ENCODE measurements at places on chromosomes 4 and X.

DNA sequence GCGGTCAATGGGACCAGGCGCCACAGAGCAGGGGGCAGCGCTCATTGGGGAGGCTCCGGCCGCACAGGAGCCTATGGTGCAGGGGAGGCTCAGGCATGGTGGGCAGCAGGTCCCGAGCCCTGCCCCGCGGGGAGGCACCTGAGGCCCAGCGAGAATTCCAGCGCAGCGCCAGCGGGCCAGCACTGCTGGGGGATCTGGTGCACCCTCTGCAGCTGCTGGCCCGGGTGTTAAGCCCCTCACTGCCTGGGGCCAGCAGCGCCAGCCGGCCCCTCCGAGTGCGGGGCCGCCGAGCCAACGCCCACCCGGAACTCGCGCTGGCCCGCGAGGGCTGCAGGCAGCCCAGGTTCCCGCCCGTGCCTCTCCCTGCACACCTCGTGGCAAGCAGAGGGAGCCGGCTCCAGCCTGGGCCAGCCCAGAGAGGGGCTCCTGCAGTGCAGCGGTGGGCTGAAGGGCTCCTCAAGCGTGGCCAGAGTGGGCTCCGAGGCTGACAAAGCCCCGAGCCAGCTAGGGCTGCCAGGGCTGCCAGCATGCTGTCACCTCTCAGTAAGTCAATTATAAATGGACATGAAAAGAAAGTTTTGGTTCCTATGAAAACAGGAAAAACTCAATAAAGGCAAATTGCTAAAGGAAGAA is 14.5 kb downstream of the FAM184B start:
- no peak for DNase-seq

DNA sequence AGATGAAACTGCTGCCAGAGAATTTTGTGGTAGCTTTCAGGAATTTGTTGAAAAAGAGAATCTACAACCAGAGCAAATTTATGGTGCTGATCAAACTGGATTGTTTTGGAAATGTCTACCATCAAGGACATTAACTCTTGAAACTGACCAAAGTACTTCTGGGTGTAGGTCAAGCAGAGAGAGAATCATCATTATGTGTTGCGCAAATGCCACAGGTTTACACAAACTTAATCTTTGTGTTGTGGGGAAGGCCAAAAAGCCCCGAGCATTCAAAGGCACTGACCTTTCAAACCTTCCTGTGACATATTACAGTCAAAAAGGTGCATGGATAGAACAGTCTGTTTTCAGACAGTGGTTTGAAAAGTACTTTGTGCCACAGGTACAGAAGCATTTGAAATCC is 2.1 kb downstream of the TIGD2 start:
- no peak for DNase-seq

- DNase-seq, result no peak
Observed at GRCh38 chrX:9240956-9241355, 207.0 kb upstream of the FAM9B start.

DNA sequence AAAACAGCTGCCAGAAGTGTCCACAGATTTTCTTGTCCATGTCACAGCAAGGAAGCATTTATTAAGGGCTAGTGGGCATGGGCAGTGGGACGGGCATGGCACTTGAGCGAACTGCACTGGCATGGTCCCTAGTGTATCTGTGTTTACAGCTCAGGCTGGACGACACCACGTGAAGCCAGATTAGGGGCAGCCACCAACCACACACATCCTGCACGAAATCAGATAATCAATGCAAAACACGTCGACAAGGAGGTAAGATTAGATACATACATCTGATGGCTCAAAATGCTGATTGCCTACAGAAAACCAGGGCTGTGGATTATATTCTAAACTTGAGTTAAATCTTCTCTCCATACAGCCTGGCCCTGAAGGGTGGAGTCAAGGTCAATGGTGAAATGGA is 103.8 kb upstream of the ATP6AP2 start:
- DNase-seq, result no peak

DNA sequence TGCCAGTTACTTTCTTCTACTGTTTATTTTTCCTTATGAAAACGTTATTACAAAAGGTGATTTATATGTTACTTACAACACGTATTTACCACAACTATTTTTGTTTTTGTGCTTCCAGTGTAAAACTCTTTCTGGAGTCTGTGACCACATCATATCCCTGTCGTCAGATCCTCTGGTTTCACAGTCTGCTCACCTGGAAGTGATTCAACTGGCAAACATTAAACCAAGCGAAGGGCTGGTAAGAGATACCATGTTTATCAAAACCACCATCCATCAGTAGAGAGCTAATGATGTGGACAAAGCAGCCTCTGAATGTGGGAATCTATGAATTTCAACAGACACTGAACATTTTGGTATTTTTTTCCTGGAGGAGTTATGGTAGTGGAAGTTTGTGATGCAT is 116.1 kb downstream of the CNKSR2 start:
- DNase-seq, result no peak

- DNase-seq, result no peak
Observed at GRCh38 chr4:97593248-97593647, 550.0 kb downstream of the STPG2 start.

GRCh38 chr4:133856731-133857355 is 344.7 kb downstream of the PABPC4L start:
- DNase-seq, result no peak

GRCh38 chrX:22818061-22818460 is 181.7 kb upstream of the DDX53 start:
- no peak for DNase-seq

- DNase-seq, result no peak
Observed at GRCh38 chr4:40736910-40737309, 12.8 kb upstream of the NSUN7 start.

DNA sequence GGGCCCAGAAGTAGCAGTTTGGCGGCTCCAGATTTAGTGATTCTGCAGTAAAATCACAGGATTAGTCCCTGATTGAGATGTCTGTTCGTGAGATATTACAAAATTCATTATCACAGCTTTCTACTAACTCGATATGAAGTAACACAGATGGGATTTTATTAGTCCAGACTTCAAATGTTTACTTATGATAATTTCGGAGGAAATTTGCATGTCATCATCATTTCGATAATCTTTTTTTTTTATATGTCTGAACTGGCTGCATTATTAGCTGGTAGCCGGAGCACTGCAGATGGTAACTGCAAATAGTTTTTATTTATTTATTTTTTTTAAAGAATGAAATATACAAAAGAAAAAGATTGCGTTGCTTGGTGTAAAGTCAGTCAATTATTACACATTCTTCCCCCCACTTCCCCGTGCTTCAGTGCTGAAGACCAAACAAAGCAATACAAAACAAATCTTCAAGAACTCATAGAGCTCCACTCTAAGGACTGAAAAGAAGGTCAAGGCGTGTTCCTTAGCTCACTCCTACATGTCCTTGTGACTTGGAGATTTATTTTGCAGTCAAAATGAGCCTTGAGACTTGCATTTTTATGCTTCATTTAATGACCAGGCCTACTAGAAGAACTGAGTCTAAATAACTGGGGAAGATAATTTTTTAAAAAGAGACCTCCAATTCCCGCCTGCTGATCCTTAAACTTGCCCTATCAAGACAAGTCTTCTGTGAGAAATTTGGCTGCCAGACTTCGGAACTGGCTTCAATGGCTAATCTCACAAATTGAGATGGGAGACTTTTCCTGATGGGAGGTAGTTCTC is 11.7 kb upstream of the PITX2 start:
- DNase-seq, result no peak

GRCh38 chr4:182063651-182064050 is 179.6 kb upstream of the TENM3 start:
- DNase-seq, result no peak

- no peak for DNase-seq
Observed at GRCh38 chrX:17038277-17038676, 91.8 kb downstream of the REPS2 start.

- DNase-seq, result no peak
Observed at GRCh38 chr4:82591592-82591991, 29.8 kb upstream of the TMEM150C start.

DNA sequence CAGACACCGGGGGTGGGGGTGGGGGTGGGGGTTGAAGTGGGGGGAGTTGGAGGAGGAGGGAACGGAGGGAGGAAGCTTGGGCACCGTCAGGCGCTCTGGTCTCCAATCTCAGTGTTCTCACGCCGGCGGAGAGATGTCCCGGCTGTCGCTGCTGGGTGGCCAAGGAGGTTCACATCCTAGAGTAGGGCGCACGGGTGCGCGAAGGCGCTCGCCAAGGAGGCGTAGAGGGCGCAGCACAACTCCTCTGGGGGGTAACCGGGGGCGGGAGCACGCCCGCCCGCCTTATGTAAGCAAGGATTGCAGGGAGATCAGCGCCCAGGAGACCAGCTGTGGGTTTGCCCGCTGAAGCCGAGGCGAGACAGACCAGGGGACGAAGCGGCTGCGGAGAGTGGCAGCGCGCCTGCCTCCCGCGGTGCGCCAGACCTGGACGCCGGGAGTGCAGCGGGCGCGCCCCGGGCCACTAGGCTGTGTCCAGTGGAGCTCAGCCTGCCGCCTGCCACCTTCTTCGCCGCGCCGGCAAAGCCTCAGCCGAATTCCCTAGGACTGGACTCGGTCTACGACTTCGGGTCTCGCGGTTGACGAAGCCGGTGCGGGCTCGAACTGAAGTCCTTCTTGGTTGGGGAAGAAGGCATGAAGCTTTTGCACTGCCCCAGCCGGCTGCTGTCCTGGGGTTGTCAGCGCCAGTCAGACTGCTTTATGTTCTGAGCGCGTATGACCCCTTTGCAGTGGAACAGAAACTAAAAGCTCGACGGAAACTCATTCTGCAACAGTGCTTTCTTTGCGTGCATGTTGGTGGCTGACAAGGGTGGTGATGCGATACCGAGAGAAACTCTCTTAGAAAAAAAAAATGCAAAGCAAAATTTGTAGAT is 707 bp upstream of the UNC5C start:
- peak; percentile 59 for DNase-seq

DNA sequence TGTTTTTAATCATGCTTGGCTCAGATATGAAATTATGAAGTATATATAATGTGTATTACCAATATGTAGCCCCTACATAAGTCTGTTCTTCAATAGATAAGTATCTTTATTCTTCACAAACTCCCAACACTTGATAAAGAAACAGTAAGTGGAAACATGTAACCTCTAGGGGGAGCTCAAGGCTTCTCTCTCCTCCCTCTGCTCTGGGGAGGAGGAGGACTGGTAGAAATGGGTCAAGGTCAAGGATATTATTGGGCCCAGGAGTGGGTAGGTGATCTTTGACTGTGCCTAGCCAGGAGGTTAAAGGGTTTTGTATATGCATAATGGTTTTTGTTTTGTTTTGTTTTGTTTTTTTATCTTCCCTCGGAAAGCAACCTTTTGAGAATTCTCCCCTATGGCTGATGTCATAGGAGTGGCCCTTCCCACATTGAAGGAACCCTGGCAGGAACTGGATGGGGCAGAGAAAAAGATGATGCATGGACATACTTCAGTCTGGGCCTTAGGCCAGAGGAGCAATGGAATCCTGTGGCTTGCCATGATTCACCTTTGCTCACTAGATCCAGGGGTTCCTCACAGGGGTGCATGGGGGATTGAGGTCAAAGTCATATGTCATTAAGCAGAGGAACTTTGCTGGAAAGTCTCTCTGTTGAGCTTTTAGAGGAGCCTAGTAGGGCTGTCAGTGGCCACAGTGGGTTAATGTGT is 460.3 kb downstream of the MID1IP1 start:
- DNase-seq, result no peak

DNA sequence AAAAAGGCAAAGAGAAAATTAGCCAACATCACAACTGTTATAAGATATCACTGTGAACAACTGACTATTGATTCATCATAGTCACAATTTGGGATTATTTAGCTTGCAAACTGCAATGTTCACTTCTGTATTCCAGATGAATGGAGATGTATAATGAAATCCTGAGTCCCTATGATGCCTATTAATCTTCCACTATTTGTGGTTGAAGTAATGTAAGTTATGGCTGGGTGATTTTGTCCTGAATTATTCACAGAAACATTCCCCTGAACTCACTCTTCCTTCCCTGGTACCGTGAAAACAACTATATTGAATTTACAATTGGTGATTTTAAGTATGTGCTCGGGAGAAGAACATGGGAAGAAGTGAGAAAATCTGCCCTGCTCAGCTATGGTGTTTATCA is 50.8 kb upstream of the NPFFR2 start:
- no peak for DNase-seq

- peak; percentile 30 for DNase-seq
Observed at GRCh38 chr4:40224432-40224831, 27.6 kb downstream of the RHOH start.

GRCh38 chr4:144739511-144740033 is 93.6 kb downstream of the HHIP start:
- DNase-seq, result no peak

DNA sequence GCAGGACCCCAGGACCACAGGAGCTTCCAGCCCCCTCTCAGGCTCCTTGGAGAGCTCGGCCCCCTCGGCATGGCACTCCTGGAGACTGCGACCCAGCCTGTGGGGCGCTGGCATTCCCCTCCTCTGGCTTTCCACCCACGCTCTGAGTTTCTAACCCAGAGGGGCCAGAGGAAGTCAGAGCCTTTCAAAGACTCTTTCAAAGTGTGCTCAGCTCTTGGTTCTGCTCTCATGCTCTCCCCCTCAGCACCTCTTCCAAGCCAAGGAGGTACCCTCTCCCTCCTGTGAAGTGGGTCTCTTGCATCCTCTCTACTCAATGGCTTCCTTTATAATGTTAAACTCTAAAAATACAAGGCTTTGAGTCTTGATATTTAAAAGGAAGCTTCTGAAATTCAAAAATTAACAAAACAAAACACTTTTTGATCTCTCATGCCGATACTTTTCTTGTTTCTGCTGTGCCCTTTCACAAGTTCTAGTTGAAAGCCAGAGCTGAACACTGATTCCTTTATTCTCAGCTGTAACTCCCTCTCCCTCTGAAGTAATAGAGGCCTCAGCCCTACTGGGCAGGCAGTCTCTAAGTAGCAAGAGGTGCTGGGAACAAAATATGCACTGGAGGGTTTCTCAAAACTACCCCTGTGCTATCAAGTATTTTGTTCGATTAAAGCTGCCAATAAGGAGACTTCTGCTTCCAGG is 82.8 kb downstream of the NAT8L start:
- DNase-seq, result peak; percentile 56

GRCh38 chrX:140764401-140764919 is 54.9 kb downstream of the LINC00632 start:
- peak; percentile 45 for DNase-seq

GRCh38 chr4:30836231-30836630 is 116.1 kb downstream of the PCDH7 start:
- no peak for DNase-seq

DNA sequence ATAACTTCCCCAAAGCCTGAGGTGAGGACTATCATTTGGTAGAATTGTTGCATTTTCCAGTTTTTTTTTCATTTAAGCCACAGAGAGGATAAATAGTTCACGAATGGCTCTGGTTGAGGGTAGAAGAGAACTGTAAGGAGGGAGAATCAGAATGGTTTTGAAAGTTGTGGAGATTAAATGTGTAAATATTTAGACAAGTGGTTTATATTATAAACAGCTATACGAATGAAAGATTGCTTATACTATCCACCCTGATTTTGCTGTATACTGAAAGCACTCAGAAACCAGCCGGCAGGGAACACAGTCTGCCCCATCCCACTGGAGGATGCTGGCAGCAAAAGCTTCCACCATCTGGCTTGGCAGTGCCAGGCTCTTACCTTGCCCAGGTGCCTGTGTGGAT is 341.1 kb downstream of the RAPGEF2 start:
- no peak for DNase-seq

- no peak for DNase-seq
Observed at GRCh38 chrX:9805956-9806355, 19.7 kb downstream of the SHROOM2 start.

GRCh38 chrX:67574696-67575095 is 30.9 kb downstream of the AR start:
- DNase-seq, result no peak

All from activated CD8-positive, alpha-beta memory T cell treated with anti-CD3 and anti-CD28 coated beads, Interleukin-2, amount 50 U/mL, for 48 hours (primary cell).